GM23248 (cell line): ENCODE measurements at places on chromosomes 16 and 17. TPM values are rescaled to one million over a fixed set of nuclear protein-coding genes. Genes with fewer than 3 reads are reported as not detected.

The PDP2 gene
- total RNA-seq = 3.9 and 38.2 TPM in 2 replicates

The HS3ST4 gene
- not detected in 2 replicates for total RNA-seq

The HYDIN gene
- total RNA-seq = 0.54 TPM in 1 of 2 replicates, not detected in the other

The TBC1D16 gene
- 22.4 and 26.9 TPM in 2 replicates for total RNA-seq

The KRT40 gene
- not detected in 2 replicates for total RNA-seq

The CYGB gene
- 6.3 and 8.3 TPM in 2 replicates for total RNA-seq

The MEOX1 gene
- total RNA-seq = not detected in 2 replicates

The KRT20 gene
- total RNA-seq = not detected in 2 replicates
